Stimulated activated CD8-positive, alpha-beta memory T cell treated with anti-CD3 and anti-CD28 coated beads, Interleukin-4, amount 100 ng/mL, for 1 hour (primary cell): ENCODE measurements at places on chromosomes 16 and 17.

GRCh38 chr17:4872786-4873185 lies 26.6 kb upstream of the C17orf107 start:
- DNase-seq: no peak

- no peak for DNase-seq
These were observed 96.7 kb downstream of the TRIM37 start for GRCh38 chr17:59010026-59010425.

- DNase-seq: no peak
These were observed 205.2 kb upstream of the WSB1 start for GRCh38 chr17:27088767-27089078.

- DNase-seq: no peak
These were observed 18.1 kb downstream of the SOST start for GRCh38 chr17:43740541-43740940.

DNA sequence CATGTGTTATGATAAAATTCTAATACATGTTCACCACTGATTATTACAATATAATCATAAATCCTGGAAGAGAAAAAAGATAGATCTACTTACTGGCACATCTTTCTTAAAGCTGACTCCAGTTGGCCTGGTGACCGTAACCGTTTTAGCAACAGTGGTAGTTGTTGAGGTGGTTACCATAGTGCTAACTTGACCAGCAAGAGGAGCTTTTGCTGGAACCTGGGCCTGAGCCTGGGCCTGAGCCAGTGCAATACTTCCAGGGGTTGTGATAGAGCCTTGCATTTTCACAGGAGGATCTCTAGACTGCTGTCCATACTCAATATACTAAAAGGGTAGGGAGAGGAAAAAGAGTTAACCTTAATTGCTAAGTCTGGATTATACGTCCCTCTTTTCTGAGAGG lies 36.2 kb downstream of the SETD6 start:
- DNase-seq: no peak
